ENCODE measurements at places on chromosomes 1 and 21.

- H3K36me3 ChIP-seq: no peaks in the 10 kb centered on the region
- H3K27me3 ChIP-seq: peaks cover 13% of the 10 kb centered on the region
- no peak overlapping the region for H3K4me3 ChIP-seq
- no peak for DNase-seq
Measured at GRCh38 chr1:209435654-209436566, 147.6 kb upstream of the CAMK1G start.

- no peak overlapping the region for H3K27ac ChIP-seq
- no peak overlapping the region for H3K4me3 ChIP-seq
- DNase-seq: no peak
- H3K4me1 ChIP-seq: no peaks in the 10 kb centered on the region
- no peaks in the 10 kb centered on the region for H3K27me3 ChIP-seq
- H3K36me3 ChIP-seq: no peaks in the 10 kb centered on the region
Measured at GRCh38 chr1:71967670-71968069, 314.7 kb downstream of the NEGR1 start.

- H3K27ac ChIP-seq: peak overlapping the region; percentile 95
- no peaks in the 10 kb centered on the region for H3K27me3 ChIP-seq
- peaks cover 57% of the 10 kb centered on the region for H3K36me3 ChIP-seq
- peaks cover 45% of the 10 kb centered on the region for H3K4me1 ChIP-seq
- DNase-seq: peak; percentile 38
Measured at GRCh38 chr1:92482665-92483609, 3.8 kb downstream of the GFI1 start.

DNA sequence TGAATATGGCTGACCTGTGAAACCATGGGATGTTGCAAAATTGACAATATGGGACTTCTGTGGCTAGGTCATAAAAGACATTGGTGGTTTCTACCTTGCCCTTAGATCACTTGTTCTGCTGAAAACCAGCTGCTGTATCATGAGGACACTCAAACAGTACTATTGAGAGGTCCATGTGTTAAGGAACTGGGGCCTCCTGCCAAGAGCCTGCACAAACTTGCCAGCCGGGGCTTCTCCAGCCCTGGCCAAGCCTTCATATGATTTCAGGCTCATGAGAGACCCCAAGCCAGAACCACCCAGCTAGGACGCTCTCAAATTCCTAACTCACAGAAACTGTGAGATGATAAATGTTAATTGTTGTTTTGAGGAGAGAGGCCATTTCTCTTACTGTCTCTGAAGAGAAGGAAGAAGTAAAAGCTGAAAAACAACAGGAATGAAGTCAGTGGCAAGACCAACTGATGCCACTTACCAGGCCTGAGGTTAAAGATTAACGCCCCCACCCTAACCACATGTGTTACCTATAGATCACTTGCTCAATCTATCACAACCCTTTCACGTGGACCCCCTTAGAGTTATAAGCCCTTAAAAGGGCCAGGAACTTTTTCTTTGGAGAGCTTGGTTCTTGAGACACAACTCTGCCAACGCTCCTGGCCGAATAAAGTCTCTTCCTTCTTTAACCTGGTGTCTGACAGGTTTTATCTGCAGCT is 3.9 kb upstream of the PITHD1 start:
- H3K27me3 ChIP-seq: no peaks in the 10 kb centered on the region
- H3K4me3 ChIP-seq: no peak overlapping the region
- no peak for DNase-seq
- H3K27ac ChIP-seq: no peak overlapping the region

DNA sequence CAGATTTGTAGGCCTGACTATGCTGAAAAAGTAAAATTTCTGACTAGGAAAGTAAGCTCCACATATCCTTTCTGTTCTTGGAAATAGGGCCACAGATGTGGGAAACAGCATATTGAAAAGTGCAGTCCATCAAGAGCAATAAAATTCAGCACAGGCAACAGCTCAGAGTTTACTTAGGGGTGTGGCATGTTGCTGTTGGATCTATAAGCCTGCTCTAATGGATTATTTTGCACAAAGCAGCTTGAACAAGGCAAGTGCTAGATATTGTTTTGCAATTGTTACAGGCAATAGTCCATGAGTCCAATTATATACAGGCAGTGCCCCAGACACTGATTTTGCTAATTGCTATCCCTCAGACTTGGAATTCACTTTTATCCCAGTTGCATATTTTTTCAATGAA is 289.8 kb upstream of the SNX7 start:
- H3K27me3 ChIP-seq: no peaks in the 10 kb centered on the region
- H3K4me3 ChIP-seq: no peak overlapping the region
- H3K4me1 ChIP-seq: peaks cover 11% of the 10 kb centered on the region
- H3K27ac ChIP-seq: no peak overlapping the region

DNA sequence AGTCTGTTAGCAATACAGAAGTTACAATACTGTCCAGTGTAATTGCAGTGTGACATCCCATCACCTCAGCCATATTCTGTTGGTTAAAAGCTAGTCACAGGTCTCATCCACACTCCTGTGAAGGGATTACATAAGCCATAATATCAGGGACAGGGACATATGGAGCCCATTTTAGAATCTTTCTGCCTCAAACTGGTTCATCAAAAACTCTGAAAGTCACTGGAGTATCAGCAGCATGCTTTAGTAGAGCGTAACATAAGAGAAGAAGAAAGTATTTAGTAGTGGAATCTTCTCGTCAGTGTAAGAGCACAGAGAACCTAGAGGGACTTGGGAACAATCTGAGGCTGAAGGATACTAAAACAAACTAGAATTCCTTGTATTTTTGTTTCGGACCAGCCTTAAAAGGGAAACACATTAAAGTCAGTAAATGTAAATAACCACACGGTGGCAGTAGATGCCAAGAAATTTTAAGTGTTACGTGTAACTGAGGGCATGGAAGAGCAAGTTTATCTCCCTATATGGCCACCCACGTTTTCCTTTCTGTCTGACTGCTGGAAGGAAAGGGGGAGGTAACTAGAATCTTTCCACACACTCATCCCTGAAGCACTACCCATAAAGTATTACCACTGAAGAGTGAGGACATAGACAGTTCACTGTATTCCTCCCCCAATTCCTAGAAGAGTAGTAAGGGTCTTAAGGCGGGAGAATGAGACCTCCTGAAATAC is 41.6 kb upstream of the AGL start:
- H3K27ac ChIP-seq: no peak overlapping the region
- H3K36me3 ChIP-seq: no peaks in the 10 kb centered on the region
- DNase-seq: peak; percentile 44
- H3K27me3 ChIP-seq: peaks cover 17% of the 10 kb centered on the region

Data from effector memory CD8-positive, alpha-beta T cell (primary cell).